ENCODE measurements at places on chromosomes 11 and 22.

DNA sequence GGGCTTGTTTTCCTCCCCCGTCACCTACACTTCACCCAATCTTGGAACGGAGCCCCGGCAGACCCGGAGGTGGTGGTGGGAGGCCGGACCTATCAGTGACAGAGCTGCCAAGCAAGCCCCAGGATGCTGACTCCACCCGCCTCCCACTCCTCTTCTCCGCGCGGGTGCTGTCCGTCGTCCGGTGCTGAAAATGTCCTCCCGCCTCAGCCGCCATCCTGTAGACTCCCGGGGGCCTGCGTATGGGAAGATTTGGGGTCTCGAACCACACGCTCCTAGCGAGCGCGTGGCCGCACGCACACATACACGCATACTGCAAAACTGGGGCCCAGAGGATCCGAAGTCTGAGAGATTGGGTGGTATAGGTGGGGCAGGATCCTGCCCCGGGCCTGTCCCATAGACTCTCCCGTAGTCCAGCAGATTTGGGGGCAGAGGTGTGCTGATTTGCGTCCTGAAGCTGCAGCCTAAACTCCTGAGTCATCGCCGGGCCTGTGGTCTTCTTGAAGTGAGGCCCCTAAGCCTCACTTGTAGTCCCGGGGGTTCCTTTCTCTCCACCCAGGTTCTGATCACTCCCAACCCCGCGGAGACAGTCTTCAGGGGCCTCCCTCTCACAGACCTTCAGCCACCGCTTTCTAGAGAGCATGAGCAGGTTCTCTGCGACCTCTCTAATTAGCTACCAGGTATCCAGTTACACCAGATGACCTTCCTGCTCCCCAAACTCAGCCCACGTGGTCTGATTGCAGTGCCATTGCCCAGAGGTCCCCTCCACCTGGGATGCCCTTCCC lies 796 bp upstream of the YIF1A start:
- peak; percentile 61 for DNase-seq

GRCh38 chr11:65378928-65379638 lies 3.4 kb downstream of the SLC25A45 start:
- DNase-seq: no peak

DNA sequence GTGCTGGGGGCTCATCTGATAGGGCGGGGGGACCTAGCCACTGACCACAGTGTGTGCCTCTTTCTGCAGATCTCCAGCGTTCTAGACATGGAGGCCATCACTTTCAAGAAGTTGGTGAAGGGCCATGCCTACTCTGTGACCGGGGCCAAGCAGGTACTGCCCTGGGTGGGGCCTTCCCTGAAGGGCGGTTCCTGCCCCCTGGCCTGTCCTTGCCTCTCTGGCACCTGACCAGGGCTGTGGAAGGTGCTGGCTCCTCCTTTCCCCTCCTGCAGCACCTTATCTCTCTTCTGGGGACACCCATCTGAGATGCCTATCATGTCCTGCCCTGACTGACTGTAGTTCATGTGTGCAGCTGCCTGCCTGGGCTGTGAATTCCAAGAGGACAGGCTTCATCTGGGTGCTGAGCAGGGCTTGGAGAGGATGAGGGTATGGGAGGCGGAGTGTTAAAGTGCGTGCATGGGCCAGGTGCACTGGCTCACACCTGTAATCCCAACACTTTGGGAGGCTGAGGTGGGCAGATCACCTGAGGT lies 5.5 kb downstream of the CAPN1 start:
- DNase-seq: no peak

DNA sequence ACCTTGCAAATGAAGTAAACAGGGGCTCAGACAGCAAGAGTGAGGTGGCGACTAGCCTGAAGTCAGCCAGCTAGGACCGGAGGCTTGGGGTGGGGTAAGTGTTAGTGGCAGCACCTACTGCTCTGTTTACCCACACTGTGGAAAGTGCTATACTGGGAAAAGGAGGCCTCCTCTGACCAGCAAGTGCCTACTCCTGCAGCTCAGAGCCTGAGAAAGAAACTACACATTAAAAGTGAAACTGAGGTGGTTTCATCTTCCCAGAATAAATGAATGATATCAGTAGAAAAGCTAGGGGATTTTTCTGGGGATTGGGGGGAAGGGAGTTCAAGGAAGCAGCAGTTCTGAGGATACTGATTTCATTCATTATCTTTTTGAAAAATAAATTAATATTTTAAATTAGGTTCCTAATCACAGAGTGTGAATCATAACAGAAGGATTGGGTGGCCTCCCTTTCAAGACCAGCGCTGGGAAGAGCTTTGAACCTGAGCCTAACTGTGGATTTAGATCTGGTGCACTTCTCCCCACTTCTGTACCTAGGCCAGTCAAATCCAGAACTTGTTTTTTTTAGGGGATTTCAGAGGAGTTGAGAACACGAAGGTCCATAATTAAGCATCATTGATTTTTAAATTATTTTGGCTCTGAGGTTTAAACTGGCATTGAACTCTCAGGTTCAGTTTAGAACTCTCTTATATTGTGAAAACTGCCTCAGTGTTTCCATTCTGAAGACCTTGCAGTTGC lies 48.1 kb upstream of the GRAMD1B start:
- DNase-seq: no peak

DNA sequence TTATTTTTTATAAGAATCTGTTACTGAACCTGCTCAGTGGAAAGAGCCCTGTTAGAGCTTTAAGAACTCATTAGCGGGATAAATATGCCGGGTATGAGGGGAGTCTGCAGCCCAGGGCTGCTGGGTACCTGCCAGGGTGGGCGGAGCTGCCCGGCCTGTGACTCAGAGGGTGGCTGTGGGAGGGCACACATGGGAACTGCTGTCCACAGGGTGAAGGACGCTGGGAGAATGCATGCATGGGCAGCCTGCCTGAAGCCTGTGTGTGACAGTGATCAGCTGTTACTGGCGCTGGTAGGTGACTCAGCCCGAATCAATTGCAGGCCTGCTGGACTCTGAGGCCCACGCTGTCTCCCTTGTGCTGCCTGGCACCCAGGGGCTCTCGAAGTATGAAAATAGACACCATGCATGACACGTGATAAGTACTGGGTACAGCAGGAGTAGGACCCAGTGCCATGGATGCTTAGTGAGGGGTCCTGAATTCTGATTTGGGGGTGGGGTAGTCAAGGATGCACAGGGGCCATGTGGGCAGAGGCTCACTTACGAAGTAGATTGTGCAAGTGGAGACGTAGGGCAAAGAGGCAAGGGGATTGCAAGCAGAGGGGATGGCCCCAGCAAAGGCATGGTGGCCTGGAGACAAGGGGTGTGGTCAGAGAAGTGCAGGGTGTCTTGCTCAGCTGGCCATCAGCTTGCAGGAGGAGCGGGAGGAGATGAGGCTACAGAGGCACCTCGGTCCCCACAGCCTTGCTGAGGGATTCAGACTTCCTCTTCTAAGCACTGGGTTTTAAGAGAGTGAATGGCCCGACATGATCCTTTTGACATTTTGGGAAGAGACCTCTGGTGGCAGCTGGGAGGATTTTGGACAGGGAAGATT lies 36.5 kb downstream of the GRIK4 start:
- no peak for DNase-seq

- no peak for DNase-seq
These were observed 181.5 kb downstream of the MAML2 start for GRCh38 chr11:96161307-96162089.

DNA sequence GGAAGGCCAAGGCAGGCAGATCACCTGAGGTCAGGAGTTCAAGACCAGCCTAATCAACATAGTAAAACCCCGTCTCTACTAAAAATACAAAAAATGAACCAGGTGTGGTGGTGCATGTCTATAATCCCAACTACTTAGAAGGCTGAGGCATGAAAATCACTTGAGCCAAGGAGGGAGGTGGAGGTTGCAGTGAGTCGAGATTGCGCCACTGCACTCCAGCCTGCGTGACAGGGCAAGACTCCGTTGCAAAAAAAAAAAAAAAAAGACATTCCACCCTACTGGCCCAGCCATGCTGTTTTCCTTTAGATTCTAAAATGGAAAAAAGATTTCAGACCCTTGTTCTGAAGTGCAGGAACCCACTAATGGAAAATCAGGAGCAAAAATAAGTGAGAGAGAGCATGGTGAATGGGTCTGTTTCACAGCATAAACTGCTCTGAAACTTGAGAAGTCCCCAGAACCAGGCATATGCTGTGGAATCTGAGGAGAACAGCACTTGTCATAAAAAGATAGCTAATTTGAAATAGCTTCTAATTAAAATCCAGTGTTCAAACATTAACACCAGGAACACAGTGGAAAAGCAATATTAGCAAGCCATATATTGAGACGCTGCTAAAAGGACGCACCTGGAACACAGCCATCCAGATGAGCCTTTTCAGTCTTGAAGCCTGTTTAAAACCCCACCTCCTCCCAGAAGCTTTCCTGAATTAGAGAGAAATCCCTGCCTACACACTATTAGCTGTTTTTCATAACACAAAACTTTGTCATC lies 66.3 kb upstream of the CHRM4 start:
- no peak for DNase-seq

DNA sequence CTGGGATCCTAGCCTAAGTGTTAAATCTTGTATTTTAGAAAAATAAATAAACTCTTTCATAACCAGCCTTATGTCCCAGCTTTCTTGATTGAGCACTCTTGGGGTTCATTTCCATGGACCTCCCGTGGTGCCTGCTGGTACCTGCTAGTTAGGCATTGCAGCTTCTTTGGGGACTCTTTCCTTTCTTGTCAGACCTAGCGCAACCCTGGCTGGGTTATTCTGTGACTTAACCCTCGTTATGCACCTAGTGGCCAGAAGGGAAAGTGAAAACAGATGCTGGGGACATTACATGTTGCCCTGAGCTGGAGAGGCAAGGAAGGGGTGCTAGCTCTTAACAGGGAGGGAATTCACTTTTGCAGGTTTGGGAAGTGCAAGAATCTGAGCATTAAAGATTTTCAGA lies 46.8 kb downstream of the APIP start:
- DNase-seq: no peak

- no peak for DNase-seq
These were observed 10.5 kb downstream of the GRK2 start for GRCh38 chr11:67276781-67277230.

GRCh38 chr11:94638902-94639373 lies 71.8 kb downstream of the PIWIL4 start:
- no peak for DNase-seq

DNA sequence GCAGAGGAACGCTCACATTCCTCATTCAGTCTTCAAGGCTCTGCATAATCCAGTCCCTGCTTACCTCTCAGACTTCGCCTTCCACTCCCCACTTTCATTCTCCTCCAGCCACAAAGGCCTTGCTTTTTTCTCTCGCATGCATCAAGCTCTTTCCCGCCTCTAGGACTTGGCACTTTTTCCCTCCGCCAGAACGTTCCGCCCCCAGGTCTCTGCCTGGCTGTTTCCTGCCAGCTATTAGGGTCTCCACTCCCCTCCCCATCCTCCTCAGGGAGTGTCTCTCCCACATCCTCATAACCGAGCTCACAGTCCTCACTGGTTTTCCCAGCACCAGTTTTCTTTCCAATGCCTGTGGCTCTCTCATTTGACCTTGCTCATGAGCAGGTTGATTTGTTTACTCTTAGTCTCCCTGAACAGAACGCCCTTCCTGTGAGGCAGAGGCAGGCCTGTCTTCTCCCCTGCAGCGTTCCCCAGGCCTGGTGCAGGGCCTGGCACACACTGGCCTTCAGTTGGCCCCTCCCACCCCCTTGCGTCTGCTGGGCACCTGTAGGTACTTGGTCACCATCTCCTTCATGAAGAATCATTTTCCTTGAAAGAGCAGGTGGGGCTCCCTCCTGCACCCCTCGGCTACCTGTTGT lies 75.2 kb downstream of the RTL6 start:
- no peak for DNase-seq

- DNase-seq: no peak
These were observed 11.8 kb downstream of the BCR start for GRCh38 chr22:23192133-23192532.

- no peak for DNase-seq
These were observed 176.7 kb downstream of the BCR start for GRCh38 chr22:23357053-23357452.

- no peak for DNase-seq
These were observed 36.5 kb downstream of the NADSYN1 start for GRCh38 chr11:71489311-71490043.

GRCh38 chr22:41976070-41976901 lies 7.0 kb downstream of the SEPTIN3 start:
- DNase-seq: peak; percentile 37

DNA sequence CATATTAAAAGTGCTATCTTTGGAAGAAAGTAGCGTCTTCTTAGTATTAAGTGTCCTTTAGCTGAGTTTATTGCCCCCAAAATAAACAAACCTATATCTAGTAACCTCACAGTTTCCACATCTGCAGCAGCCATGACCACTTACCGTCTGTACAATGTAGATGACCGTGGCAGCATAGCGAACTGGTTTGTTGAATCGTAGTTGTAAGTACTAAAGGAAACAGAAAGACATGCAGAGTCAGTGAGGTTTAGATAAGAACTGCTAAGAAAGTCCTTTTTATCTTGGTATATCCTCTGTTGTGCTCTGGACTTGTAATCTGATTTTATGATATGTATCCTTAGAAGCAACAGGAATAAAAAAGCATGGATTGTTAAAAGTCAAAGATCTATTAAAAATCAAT lies 9.4 kb downstream of the SLC5A12 start:
- DNase-seq: no peak

- no peak for DNase-seq
These were observed 14.3 kb upstream of the FGF19 start for GRCh38 chr11:69718147-69718546.

DNA sequence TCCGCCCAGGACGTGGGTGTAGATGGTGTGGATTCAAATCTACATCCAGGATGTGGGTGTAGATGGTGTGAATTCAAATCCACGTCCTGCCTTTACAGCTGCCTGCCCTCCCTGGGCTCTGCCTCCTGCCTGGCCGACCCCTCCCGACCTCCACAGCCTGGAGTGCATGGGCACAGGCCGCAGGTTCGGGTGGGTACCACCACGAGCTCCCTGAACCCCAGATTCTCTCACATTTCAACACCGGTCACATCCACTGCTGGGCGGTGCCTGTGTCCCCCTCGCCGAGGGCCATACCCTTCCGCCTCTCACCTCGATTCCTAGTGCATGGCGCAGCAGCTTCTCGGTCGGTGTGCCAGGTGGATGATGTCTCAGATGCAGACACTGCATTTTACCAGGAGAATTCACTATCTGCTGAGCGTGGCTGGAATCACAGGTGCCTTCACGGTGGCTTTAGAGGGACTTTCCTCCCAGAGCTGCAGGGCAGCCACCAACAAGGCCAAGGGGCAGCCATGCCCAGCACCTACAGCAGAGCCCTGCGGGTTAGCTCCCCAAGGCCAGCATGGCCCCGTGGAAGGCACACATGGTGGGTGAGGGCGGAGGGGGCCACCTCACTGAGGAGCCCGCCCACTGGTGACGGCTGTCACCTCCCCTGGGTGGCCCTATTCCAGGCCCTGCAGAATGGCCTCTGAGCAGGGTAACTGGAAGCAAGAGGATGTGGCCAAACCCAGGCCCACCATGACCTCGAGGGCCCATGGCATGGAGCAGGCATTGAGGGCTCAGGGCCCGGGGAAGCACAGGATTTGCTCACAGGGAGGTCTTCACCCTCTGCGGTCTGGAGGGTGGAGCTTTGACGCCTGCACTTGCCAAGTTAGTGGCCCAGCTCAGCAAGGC lies 638.5 kb downstream of the TBC1D22A start:
- DNase-seq: no peak
